ENCODE measurements at places on chromosomes 7 and 10.

GRCh38 chr7:97513326-97513725 lies 218.6 kb upstream of the TAC1 start:
- DNase-seq, result no peak

DNA sequence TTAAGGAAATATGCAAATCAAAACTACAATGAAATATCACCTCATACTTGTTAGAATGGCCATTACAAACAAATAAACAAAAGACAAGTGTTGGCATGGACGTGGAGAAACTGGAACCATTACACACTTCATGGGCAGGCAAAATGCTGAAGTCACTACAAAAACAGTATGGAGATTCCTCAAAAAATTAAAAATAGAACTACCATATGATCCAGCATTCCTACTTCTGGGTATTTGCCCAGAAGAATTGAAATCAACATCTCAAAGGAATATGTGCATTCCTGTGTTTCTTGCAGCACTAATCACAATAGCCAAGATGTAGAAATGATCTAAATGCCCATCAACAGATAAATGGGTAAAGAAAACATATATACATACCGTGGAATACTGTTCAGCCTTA lies 83.6 kb downstream of the NRCAM start:
- no peak for DNase-seq

DNA sequence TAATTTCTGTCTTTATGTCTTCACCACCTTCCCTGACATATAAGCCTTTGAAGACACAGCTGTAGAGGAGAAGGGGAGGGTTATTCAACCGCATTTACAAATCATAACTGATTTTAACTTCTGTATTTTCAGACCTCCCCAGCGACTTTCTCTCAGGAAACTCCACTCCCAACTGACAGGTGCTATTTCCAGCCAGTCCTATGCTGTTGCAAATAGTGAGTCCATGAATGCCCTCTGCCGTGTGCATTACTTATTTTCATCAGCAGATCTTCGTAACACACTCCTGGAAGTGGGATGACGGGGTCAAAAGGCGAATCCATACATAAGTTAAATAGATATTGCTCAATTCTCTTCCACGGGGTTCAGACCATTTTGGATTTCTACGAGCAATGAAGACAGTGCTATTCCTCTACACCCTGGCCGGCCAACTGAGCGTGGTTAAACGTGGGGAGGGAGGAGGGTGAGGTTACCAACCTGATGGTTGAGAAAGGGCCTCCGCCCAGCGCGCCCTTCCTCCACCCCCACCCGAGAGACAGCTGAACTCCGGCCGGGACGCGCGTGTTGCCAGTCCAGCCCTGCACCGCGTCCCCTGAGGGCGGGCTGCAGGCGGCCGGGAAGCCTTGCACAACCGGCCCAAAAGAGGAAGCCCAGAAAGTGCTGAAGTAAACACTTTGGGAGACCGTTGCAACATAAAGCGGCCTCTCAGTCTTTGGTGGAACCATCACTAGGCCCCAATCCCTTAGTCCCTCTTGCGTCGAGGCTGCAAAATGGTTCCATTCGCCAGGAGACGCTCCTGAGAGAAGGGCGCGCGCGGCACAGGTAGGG lies at the start of gene APBB1IP:
Gene APBB1IP (plus strand): TSS at position 705 of the 825 bp plus-strand sequence. CDS start 53,986 bp downstream, outside the sequence.
- DNase-seq, result peak; percentile 73

- DNase-seq, result no peak
These were observed 295.4 kb upstream of the FZD8 start for GRCh38 chr10:35937546-35937945.

DNA sequence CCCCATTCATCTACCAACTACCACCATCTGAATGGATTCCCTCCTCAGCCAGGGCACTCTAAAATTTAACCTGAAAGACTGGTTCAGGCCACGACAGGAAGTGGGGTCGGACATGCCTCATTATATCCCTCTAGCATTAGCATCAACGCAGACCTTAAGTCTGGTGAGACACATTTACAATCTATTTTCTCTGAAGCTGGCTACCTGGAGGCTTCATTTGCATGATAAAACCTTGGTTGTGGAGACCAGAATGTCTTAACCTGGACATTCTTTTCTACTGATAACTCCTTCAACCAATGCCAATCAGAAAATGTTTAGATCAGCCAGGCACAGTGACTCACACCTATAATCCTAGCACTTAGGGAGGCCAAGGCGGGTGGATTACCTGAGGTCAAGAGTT lies 42.3 kb downstream of the SVOPL start:
- no peak for DNase-seq

DNA sequence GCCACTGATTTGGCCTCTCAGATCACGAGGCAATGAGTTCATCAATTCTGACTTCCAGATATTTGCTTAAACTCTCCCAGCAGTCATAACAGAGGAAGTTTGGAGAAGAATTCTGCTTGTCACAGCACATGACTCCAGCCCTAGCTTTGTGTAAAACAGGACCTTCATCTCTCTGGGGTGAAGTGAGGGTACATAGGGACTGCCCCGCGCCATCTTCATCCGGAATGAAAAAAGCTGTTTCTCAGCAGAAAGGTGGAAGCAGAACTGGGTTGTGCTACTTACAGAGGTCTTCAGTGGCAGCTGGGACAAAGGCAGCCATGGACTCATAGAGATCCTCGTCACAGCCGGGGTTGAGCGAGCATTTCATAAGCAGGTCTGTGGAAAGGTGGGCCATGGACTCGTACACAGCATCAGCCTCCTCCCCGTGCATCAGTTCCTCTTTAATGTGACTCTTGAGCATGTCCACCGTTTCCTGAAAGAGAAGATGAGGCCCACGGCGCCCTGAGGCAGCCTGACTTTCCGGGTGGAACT lies 58.4 kb upstream of the TM9SF3 start:
- peak; percentile 39 for DNase-seq

GRCh38 chr7:14747701-14748100 lies 154.8 kb downstream of the DGKB start:
- no peak for DNase-seq

GRCh38 chr7:94971051-94971867 lies 63.9 kb downstream of the PPP1R9A start:
- no peak for DNase-seq

DNA sequence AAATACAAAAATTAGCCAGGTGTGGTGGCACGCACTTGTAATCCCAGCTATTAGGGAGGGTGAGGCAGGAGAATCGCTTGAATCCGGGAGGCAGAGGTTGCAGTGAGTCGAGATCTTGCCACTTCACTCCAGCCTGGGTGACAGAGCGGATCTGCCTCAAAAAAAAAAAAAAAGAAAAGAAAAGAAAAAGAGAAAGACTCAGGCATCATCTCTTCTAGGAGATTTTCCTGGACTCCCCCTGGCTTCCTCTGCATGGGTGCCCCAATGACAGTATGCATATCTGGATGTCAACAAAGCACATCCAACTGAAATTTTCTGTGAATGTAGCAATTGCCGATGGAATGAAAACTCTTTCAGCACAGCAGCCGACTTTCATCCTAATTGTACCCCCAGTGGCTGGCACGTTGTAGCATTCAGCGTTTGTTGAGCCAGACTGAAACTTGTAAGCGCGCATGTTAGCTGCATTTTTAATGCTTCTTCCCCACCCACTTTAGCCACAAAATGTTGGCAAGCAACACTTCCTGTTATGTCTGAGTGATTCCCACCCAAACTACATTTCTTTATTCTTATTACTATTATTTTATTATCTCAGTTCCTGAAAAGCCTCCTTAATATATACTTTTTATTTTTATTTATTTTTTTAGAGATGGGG lies 70.2 kb downstream of the PRTFDC1 start:
- DNase-seq, result no peak
